GM04504 (cell line): ENCODE measurements at places on chromosomes 2 and 18.

DNA sequence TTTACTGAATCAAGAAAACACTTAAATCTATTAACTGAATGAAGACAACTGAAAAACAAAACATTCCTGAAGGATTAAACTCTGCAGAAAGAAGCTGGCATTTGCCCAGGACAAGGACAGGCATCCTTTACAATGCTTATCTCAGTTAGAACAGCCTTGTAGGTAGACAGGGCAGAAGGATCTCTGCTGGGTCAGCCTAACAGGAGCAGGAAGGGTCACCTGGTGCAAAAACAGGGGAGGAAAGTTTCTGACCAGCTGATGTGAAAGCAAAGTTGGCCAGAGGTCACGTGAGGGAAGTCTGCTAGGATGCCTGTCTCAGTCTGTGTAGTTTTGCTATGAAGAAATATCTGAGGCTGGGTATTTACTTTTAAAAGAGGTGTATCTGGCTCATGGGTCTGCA lies 348.6 kb downstream of the ANAPC1 start:
- DNase-seq = peak; percentile 33

DNA sequence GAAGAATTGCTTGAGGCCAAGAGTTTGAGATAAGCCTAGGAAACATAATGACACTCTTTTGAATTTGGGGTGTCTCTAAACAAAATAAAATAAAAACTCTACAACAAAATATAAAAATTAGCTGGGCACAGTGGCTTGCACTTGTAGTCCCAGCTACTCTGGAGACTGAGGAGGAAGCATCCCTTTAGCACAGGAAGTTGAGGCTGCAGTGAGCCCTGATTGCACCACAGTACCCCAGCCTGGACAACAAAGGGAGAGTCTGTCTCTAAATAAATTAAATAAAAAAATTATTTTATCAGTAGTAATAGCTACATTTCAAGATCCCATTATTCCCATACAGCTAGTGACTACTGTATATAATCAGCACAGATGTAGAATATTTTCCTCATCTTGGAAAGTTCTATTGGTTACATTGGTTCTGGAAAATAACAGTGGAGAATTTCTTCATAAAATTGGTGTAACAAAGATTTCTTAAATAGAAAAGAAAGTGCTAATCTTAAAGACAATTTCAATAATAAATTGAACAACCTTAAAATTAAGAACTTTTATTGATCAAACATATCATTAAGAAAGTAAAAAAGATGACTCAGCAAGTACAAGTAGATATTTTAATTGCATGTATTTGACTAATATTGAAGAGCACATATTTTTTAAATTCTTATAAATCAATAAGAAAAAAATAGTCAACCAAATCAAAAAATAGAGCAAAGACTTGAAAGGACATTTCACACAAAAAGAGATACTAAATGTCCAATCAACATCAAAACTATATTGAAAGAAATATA lies 90.4 kb upstream of the KYNU start:
- DNase-seq = no peak

DNA sequence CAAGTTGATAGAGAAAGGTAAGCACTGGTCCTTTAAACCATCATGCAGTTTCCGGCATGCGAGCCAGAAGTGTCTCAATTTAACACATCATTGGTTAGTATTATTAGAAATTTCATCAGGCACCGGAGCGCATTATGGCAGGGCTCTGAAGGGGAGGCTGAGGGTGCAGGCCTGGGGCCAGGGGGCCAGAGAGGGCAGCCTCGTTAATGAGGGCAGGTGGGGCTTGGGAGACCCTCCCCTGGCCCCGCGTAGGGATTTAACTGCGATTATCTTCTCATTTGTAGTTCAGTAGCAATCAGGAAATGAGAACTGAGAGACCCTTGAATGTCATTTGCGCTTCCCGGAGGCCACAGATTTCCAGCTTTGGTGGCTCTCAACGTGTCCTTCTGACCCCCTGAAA lies 246.4 kb downstream of the KLHL29 start:
- no peak for DNase-seq

DNA sequence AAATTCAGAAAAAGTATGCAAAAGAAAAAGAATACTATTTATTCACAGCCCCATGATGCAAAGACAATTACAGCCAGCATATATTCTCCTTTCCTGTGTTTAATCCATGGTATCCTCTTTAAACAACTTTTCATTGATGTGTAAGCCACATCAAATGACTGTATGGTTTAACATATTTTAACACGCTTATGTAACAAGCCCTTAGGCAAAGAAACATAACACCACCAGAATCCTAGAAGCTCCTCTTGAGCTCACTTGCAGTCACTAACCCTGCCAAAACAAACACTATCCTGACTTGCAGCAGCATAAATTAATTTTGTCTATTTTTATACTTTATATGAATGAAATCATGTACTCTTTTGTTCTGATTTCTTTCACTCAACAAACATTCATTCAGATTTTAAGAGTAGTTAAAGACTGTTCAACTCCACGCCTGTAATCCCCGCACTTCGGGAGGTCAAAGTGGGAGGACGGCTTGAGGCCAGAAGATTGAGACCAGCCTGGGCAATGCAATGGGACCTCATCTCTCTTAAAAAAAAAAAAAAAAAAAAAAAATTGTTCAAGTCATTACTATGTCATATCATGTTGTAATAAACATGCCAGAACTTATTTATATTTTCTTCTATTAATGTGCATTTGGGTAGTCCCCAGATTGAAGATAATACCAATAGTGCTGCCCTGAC lies 226.3 kb downstream of the NBAS start:
- peak; percentile 7 for DNase-seq

DNA sequence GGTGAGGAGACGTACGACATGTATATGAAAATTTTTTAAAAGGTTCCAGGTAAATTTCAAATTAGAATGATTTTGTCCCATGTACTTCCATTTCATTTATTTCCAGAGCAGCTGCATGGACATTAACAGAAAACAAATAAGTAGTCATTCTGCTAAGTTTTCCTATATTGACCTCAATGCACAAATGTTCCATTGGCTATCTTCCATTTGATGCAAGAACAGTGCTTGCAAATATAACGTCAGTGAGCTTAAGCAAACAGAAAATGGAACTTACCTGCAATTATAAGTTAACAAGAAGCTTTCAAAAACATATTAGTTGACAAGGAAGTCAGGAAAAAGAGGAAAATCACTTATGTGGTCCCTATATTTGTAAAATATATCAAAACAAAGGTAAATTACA lies 16.6 kb downstream of the PAIP2B start:
- no peak for DNase-seq

GRCh38 chr2:104856973-104857261 lies 3.0 kb downstream of the POU3F3 start:
- DNase-seq = no peak

- DNase-seq = no peak
Measured at GRCh38 chr2:201264472-201265173, 4.3 kb downstream of the CASP8 start.

- DNase-seq = no peak
Measured at GRCh38 chr2:70551167-70551566, 2.5 kb downstream of the TGFA start.

GRCh38 chr18:42351455-42351854 lies 396.4 kb downstream of the PIK3C3 start:
- DNase-seq = no peak

DNA sequence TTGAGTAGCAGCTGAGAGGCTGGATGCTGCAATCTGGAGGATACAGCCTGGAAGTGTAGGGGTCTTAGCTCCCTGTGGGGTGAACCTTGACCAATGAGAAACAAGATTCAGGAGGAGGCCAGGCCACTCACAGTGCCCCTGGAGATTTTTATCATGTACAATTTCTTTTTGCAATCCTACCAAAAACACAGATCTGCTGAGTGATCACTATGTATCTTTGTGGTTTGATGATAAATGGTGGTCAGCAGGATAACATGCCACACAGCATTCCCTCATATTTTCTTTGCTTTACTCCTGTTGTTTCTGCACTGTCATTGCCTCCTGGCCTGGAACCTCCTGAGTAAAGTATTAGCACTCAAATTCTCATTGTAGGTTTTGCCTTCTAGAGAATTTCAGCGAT lies 357.9 kb downstream of the THSD7B start:
- no peak for DNase-seq

DNA sequence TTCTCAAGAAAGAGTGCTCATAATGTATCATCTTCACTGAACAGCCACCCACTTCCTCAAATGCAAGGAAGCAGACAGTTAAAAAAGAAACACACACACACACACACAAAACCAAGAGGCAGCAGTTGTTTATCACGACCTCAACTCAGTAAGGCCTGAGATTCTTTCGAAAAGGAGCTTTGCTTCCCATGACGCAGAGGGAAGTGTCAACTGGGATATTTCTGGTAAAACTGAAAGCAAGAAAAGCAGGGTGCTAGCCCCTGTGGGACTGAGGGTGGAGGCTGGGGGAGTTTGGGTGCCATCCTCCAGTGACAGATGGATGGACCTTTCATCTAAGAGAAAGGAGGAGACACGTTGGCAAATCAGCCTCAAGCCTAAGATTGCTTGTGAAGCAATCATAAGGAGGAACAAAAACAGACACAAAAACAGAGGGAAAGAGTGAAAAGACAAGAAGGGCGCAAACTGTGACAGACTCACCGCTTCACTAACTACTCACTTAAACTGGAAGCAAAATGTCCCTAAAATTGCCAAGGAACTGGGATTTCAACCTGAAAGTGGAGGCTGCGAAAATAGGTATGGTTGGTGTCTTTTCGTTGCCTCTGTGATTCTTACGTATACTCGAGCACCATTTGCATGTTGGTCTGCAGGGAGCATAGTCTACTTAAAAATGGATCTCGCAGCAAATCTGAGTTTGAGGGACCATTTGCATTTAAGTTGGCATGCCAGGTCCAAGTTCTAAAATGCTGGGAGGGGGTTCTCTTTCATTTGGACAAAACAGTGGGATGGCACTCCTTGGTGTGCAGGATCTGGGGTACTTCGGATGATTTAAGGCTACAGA lies at the start of gene ARHGAP25:
Gene ARHGAP25, plus strand, starts transcription at position 124 of the 838 bp plus-strand sequence. Its CDS starts 389 bp downstream, at position 513.
- DNase-seq = no peak

- DNase-seq = peak; percentile 42
Measured at GRCh38 chr2:53129851-53130250, 637.8 kb upstream of the CHAC2 start.

- DNase-seq = no peak
Measured at GRCh38 chr18:24362757-24363156, 34.9 kb downstream of the OSBPL1A start.

- no peak for DNase-seq
Measured at GRCh38 chr2:164597983-164598382, 23.3 kb downstream of the GRB14 start.

DNA sequence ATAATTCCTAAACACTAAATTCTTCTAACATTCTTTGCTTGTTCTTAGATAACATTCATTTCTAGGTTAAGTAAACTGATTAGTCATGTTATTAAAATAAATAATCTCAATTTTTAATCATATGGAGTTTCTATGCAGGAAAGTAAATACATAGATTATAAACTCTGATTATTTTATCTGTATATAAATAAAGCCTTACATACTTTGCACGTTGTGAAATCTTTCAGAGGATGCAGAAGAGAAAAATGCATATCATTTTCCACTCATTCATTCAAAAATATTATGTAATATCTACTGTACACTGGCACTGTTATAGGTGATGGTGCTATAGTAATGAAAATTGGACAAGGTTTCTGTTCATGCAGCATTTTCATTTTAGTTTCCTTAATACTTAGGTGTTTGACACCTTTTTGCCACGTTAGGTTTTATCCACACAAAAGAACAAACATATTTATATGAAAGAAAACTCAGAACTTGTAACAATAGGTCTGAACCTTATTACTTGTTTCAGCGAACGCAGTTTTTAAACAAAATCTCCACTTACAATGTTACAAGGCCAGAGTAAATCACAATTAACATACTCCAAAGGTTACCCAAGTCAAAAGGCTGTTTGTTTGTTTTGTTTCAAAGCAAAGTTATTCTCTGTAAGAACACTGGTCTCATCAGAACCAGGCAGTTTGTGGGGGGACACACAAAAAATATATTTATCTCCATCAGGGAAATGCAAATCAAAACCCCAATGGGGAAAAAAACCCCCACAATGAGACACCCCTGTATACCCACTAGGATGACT lies 27.4 kb downstream of the ADAM17 start:
- no peak for DNase-seq

DNA sequence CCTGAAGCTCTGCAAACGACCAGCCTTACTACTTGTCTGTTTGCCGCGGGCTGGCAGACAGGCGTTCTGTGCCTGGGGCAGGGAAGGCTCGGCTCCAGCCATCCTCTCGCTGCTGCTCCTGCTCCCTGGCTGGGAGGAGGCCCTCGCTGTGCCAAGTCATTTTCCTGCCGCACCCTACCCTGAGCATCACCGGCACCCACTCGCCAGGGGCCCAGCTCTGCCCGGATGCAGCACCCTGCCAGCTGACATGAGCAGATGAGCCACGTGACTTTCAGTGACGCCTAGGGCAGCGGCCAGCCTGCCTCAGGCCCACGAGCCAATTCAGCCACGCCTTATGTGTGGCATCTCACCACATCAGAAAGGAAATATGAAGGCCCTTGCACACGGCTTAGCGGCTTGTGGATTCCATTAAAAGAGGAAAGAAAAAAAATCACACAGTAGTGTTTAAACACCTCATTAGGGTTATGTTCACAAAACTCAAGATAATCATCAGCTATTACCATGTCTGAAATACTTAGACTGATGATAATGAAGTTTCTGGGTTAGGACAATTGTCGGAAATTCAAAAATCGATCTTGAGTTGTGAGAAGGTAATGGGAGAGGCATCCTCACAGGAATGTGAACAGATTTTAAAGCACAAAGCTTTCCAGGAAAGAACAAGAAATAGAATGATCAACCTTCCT lies 250.5 kb downstream of the TWIST2 start:
- DNase-seq = no peak

- DNase-seq = no peak
Measured at GRCh38 chr2:204175552-204176271, 239.1 kb downstream of the ICOS start.

DNA sequence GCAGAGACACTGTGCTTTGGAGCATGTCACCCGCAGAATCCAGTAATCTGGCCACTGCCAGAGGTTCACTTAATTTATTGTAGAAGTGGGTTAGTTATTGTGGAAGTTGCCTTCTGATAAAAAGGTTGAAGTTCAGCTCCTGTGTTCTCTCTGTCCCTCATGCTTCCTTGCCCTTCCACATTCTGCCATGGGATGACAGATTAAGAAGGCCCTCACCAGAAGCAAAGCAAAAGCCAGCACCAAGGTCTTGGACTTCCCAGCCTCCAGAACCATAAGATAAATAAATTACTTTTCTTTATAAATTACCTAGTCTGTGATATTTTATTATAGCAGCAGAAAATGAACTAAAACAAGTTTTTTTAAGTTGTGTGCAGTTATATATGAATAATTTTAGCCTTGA lies 145.0 kb upstream of the SH3BP4 start:
- DNase-seq = no peak

DNA sequence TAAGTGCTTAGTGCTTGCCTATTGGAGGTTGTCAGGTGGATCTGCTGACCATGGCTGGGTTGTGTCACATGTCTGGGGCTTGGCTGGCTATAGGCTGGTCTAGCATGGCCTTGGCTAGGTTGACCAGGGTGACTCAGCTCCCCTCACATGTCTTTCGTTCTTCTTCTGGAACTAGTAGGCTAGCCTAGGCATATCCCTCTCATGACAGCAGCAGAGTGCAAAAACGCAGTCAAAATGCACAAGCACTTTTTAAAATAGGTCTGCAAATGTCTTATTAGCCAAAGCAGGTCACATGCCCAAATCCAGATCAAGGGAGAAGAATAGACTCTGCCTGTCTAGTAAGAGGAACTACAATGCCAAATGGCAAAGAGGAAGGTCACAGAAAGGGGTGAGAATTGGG lies 179.7 kb upstream of the ACVR2A start:
- no peak for DNase-seq

GRCh38 chr2:154710685-154711084 lies 12.2 kb downstream of the KCNJ3 start:
- no peak for DNase-seq
